Common myeloid progenitor, CD34-positive (primary cell): ENCODE measurements at places on chromosomes 12 and 14.

DNA sequence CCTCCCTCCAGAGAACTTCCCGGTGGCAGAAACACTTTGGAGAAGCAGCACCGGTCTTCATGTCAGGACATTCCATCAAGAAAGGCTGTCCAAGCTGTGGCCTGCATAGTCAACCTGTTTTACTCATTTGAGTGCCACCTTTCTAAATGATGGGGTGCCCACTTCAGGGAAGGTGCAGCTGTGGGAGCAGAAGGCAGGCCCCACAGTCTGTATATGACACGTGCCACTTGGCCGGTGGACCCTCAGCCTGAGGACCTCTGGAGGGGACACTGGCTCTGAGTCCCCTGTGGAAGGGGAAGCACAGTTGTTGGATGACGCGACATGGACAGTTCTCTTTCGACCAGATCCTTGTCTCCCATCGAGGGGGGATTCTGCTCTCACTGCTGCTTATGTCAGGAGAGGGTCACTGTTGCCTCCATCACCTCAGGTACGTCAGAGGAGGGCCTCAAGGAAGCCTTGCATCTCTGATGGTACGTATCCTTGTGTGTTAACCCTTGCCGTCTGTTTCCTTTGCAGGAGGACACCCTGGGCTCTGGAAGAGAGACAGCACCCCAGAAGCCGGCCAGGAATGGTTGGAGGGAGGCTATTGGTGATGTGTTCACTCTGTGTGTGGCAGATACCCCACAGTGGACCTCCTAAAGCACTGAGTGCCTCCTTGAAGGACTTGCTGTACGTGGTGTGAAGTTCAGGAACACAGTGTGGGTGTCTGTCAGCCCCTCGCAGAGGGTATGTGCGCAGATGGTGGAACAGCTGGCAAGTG lies 132.1 kb upstream of the RTL1 start:
- no peak for DNase-seq

GRCh38 chr12:128076188-128076587 lies 190.8 kb upstream of the TMEM132C start:
- no peak for DNase-seq

DNA sequence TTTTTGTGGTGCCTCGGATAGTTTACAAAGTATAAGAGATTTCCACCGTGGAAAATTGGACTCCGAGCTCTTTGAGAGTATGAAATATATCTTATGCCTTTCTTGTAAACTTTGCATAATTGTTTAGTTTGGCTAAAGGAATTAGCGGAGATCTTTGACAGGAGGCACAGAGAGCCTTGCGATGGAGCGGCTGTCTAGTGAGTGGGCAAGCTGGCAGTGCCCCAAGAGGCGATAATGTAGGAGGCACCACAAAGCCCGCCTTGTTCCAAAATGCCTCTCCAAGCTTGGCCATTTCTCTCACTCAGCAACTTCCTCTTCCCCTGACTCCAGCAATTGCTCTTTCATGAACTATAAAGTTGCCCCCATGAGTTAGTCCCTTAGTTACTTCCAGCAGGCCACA lies 270.1 kb upstream of the PRICKLE1 start:
- no peak for DNase-seq

DNA sequence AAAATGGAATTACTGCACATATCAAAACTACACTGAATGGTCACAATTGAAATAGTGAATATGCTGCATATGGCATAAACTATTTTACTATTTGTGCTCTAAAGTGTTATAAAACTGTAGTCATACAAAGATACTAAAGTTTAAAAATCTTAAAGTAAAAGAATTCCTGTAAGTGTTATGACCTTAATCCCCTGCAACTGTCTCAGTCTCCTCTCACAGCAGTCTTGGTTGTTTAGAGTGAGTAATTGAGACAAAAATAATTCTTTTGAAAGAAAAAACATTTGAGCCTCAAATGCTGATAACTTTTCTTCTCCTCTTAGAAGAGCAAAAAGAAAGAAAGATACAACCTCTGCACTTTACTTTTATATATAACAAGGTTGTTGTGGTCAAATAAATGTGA lies 99.9 kb downstream of the SYT1 start:
- no peak for DNase-seq

DNA sequence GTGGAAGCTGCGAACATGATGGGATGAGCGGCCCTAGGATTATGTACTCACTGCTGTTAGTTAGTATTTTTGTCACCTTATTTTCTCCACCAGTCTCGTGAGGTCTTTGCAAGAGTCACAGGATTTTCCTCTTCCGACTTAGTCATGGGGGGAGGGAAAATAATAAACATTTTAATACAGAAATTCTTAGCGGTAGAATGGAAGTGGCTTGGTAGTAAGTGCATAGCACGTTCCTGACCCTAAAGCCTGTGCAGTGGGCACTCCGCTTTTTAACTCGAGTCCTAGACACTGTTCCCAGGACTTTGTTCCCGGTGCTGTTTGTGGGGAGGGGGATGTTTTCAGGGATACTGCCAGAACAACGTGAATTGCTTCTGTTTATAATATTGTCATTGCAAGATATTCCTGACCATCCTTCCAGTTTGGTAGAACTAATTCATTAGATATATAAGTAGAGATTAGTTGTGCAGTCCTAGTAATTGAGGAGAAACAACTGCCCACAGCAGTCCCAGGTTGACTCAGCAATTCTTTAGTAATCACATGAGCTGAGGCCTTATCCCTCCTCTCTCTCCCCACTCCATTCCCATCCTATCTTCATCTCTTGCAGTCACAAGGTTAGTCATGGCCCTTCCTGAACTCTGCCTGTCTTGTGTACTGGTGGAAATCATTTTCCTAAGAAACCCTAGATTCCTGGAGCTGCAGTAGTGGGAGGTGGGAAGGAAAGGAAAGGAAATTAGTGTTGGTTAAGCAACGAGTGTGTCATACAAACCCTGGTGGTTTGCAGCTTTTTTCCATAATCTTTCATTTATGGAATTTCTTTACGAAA lies 799 bp downstream of the SLC38A6 start:
- DNase-seq, result no peak

GRCh38 chr12:6965026-6965661 lies 5.3 kb downstream of the PHB2 start:
- peak; percentile 94 for DNase-seq

GRCh38 chr14:81485372-81485771 lies 48.3 kb downstream of the SEL1L start:
- DNase-seq, result no peak

DNA sequence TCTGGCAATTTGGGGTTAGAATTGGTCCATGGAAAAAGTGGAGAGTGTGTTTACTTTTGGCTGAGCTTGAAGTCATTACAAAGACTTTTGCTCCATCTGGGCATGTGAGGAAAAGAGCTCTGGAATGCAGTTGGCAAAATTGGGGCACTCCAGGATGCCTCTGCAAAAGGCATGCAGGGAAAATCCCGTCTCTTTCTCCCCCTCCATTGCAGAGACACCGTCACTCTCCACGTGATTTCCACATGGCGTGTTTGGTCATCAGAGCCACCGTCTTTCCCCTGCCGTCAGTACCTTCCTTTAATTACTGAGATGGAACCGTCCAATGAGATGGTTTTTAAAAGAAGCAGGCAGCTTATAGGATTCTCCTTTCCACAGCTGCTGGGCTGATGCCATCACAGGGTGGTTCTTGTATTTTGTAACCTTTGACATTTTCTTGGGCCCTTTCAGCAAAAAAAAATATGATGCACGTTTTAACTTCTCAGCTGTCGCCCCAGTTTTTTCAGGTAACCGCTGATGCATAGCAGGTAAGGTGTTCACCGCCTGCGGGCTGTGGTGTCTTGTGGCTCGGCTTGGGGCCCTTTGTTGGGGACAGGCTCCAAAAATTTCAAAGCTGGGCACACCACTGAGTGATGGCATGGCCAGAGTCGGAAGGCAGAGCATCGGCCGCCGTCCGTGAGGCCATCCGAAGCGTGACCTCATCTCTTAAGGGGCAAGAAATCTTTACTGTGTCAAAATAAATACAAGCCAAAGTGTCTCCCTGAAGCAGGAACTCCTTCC lies 68.4 kb downstream of the CACNA1C start:
- no peak for DNase-seq

- DNase-seq, result no peak
Measured at GRCh38 chr14:94269156-94269555, 23.9 kb downstream of the SERPINA10 start.

GRCh38 chr14:104970231-104971068 lies 7.7 kb downstream of the AHNAK2 start:
- no peak for DNase-seq

DNA sequence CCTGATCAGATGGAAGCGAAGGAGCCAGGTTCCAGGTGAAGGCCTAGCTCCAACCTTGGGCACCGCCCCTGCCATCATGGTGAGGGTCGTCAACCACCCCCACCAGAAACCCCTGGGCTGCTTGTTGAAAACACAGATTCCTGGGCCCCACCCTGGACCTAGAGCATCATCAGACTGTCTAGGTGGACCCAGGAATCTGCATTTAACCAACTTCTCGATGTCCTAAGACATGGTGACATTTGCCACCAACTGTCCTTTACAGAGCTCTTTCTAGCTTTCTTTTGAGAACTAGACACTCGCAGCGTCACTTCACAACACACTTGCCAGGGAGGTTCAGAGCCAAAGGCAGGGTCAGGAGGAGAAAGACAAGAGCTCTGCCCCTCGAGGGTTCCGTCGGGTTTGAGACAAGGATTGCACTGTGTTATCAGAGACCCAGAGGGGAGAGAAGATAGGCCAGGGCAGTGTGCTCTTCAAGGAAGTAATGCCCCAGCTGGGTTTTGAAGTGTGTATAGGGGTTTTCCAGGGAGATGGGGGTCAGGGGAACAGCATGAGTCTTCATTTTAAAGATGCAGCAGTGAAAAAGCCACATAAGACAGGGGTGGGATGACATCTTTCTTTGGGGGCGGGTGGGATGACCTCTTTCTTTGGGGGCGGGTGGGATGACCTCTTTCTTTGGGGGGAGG lies 24.6 kb downstream of the RFLNA start:
- no peak for DNase-seq

- no peak for DNase-seq
Measured at GRCh38 chr12:123091230-123092150, 59.4 kb downstream of the PITPNM2 start.

- DNase-seq, result no peak
Measured at GRCh38 chr14:101113108-101113612, 209.6 kb upstream of the RTL1 start.

DNA sequence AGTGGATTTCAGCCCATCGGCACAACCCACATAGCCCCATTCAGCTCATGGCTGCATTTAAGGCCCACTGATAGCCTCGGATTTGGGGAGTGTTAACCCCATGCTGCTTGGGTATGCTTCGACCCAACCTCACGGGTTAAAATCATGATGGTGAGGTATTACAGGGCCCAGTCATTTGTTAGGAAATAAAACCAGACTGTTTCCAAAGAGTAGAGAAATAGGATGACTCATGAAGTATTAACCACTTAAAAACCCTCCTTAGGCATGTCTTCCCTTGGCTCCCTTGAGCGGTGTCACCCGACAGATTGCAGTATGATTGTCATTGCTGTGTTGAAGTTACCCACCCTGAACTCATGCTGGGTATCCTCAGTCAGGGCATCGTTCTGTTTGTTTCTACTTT lies 289.1 kb downstream of the CACNA1C start:
- no peak for DNase-seq

- no peak for DNase-seq
Measured at GRCh38 chr14:105250986-105251385, 2.7 kb downstream of the BTBD6 start.

- DNase-seq, result no peak
Measured at GRCh38 chr12:26726956-26727355, 106.0 kb downstream of the ITPR2 start.

DNA sequence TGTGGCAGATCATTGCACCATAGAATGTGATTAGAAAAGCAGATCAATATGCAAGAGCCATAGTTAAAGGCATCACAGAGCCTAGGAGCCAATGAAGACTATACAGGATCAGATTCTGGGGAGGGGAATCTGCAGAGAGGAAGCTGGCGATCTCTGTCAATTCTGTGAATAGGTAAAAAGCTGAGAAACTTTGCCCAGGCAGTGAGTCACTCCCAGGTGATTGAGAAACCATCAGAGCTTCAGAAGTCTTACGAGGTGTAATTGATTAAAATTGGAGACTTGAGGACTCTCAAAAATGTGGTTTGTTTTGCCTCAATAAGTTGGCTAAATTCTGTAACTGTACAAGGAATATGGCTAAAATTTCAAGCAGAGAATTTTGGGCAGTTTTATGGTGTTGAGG lies 41.7 kb upstream of the TSPAN11 start:
- DNase-seq, result no peak

- no peak for DNase-seq
Measured at GRCh38 chr14:104510216-104510615, 69.3 kb upstream of the C14orf180 start.

DNA sequence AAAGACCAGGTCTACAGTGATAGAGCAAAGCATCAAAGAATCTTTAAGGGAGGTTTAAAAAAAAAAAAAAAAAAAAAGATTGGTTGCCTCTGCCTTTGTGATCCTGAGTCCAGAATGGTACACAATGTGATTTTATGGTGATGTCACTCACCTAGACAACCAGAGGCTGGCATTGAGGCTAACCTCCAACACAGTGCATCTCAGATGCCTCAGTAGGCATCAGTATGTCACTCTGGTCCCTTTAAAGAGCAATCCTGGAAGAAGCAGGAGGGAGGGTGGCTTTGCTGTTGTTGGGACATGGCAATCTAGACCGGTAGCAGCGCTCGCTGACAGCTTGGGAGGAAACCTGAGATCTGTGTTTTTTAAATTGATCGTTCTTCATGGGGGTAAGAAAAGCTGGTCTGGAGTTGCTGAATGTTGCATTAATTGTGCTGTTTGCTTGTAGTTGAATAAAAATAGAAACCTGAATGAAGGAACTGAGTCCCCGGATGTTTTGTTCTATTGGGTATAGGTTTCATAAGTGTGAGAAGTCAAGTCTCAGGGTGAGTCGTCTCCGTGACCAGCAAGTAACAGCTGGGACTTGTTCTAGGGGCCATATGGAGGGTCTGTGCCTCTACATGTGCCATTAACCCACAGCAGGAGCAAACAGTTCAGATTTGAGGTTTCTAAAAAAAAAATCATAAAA lies 9.3 kb downstream of the PEBP1 start:
- no peak for DNase-seq

GRCh38 chr12:99059824-99060511 lies 414.9 kb downstream of the APAF1 start:
- DNase-seq, result no peak

DNA sequence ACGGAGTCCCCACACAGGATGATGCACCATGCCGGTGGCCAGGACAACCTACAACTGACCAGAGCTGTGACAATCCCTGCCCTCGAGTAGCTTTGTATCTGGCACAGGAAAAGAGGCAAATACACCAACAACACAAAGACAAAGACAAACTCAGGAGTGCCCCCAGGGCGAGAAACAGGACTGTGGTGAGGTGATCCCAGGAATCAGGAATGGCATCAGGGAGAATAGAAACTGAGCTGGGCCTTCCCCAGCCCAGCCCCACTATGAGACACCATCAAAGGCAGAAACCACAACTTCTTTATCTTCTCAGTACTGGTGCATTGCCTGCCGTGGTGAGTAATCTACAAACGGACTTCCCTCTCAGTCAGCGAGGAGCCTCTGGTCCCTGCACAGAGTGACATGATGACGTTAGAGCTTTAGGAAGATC lies 157.7 kb downstream of the TTC7B start:
- DNase-seq, result peak; percentile 93

DNA sequence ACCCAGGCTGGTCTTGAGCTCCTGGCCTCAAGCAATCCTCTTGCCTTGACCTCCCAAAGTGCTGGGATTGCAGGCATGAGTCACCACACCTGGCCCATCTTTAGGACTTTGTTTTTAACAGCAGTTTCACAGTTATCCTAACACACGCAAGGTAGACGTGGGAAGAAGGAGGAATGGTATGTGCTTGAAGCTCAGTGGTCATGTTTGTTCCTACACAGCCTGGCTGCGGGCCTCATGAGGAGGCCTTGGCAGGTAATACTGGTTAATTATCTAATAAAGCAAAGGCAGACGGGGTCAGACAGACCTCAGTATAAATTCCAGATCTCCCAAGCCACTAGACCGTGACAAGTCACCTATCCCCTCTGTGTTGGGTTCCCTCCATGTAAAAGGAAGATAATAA lies 271.8 kb downstream of the PCNX1 start:
- DNase-seq, result no peak
